A673 (cell line): ENCODE measurements at places on chromosomes 4 and X.

- no peak for DNase-seq
Observed at GRCh38 chr4:40152637-40153036, 44.2 kb upstream of the RHOH start.

GRCh38 chr4:32470087-32470585 is 1750.0 kb downstream of the PCDH7 start:
- DNase-seq: no peak

DNA sequence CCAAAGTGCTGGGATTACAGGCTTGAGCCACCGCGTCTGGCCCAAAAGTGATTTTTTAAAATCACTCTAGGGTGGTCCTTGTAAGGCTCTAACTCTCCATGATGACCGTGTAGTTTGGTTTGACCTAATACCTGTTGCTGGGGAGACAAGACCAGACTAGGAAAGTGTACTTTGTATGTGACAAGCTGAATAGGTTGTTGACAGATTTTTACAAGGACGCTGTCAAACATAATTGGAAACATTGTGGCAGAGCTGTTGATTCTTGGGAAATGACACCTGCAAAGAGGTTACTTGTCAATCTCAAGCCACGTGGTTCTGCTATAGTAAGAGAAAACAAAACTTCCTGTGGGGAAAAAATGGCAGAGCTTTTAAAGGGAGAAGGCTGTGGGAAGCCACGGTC is 802.4 kb upstream of the HS3ST1 start:
- DNase-seq: no peak

DNA sequence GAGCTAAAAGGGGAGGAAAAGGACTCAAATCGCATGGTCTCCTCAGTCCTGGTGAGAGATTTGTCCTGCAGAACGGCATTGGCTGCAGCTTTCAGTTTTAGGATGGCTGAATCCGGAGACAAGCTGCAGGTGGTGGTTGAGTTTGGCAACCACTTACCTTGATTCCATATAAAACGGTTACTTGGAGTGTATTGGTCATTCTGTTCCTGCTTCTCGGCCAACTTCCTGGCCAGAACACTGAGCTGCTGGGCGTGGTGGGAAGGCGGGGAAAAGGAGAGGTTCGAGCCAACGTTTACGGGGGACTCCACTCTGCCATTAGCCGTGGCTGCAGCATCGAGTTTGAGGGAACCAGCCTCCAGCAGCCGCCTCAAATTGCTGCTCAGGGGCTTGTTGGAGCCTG is 36.1 kb downstream of the ZNF827 start:
- DNase-seq: no peak

GRCh38 chrX:150856101-150856500 is 42.4 kb downstream of the CD99L2 start:
- DNase-seq: no peak

- DNase-seq: no peak
Observed at GRCh38 chr4:81494031-81494431, 22.3 kb upstream of the RASGEF1B start.

GRCh38 chr4:118762155-118762554 is 73.8 kb downstream of the SEC24D start:
- DNase-seq: no peak

GRCh38 chr4:2813446-2814405 is 20.8 kb downstream of the SH3BP2 start:
- DNase-seq: no peak

- no peak for DNase-seq
Observed at GRCh38 chr4:141473952-141474351, 162.4 kb upstream of the IL15 start.

DNA sequence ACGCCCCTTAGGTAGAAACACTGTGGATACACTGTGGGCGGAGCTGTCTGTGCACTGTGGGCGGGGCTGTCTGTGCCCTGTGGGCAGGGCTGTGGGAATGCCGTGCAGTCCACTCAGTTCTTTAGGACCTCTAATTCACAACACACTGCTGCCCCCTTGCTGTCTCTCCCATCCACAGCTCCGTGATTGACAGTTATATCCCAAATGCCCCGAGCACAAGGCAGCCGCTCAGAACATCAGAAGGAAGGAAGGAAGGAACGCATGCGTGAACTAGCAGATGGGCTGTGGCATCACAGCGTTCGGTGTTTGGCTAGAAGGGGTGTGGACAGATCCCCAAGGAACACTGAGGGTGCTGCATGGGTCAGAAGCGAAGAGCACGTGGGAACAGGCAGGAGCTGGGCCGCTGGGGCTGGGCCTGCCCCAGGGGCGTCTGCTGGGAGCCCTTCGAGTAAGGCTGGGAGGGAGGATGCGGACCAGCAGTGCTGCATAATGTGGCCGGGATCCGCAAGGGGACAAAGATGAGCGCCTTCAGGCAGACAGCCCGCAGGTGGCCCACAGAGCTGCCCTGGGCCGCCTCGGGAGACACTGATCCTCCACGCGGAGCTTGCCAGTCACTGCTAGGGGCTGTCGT is 29.8 kb downstream of the ACOX3 start:
- DNase-seq: peak; percentile 78

- no peak for DNase-seq
Observed at GRCh38 chr4:17595471-17596005, 18.5 kb downstream of the LAP3 start.

GRCh38 chr4:83890231-83890630 is 354.3 kb downstream of the GPAT3 start:
- DNase-seq: no peak

GRCh38 chrX:19991350-19991718 is 473 bp upstream of the BCLAF3 start:
- peak; percentile 2 for DNase-seq

DNA sequence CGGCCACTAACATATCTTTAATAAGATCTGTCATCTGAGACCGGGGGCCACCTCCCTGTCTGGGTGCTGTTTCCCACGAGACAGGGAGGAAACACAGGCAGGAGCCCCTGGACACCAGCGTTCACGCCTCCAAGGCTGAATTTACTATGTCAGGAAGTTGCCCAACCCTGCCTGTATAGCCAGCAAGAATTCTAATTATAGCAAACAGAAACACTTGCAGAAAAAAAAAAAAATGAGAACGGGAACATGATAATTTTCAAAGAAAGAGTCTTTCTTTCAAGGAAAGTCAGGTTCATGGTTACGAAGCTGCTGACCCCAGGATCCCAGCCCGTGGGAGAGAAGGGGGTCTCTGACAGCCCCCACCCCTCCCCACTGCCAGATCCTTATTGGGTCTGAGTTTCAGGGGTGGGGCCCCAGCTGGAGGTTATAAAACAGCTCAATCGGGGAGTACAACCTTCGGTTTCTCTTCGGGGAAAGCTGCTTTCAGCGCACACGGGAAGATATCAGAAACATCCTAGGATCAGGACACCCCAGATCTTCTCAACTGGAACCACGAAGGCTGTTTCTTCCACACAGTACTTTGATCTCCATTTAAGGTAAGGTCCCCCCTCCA is at the start of gene IL3RA:
Gene IL3RA (plus strand): TSS at position 455 of the 613 bp plus-strand sequence. CDS start 4,981 bp downstream, outside the sequence.
- no peak for DNase-seq

- DNase-seq: no peak
Observed at GRCh38 chrX:35499071-35499862, 298.9 kb upstream of the MAGEB16 start.

- DNase-seq: peak; percentile 34
Observed at GRCh38 chr4:126957556-126957955, 675.2 kb upstream of the INTU start.

GRCh38 chr4:181643466-181643865 is 599.7 kb upstream of the TENM3 start:
- no peak for DNase-seq
